Activated CD8-positive, alpha-beta memory T cell treated with anti-CD3 and anti-CD28 coated beads, Interleukin-2, amount 10 ng/mL, durations not matched to agents 7 days and 5 days (primary cell): ENCODE measurements at places on chromosomes 1 and 21. TPM values are rescaled to one million over a fixed set of nuclear protein-coding genes. Genes with fewer than 3 reads are reported as not detected.

Gene COL16A1
- not detected for total RNA-seq

Gene SLC6A9
- total RNA-seq, result 2.6 TPM

DNA sequence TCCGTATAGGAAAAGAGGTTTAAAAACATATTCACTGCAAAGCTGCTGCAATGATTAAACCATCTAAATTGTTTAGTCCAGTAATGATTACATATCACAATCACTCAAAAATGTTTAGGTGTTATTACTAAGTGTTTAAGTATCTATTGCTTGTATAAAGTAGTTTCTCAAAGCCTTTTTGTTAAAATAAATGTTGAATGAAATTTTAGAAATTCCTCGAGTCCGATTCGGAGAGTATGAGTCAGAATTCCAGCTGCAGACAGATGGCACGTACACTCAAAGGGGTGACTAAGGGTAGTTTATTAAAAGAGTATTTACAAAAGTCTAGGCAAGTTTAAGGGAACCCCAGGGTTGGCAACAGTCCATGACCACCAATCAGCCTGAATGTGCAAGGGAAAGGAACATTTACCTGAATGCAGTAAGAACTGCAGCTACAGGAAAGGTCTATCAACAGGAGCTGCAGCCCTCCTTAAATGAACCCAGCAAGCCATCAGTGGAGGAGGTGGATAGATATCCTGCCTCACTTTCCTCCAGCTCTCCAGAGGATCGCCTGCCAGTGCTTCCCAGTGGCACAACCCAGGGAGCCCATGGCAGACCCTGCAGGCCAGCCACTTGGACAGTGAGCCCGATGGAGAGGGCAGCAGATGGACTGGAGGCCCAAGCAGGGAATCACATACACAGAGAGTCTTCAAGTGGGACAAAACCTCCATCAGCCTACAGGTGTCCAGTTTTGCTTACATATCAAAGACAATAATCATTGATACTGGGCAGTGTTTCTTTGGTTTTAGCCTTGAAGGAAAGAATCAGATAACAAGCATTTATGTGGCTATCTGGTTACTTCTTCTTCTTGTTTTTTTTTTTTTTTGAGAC lies 92.1 kb upstream of the SLC44A3 start:
- DNase-seq, result no peak

Gene LINGO4
- total RNA-seq, result 0.07 TPM

- no peak for DNase-seq
Observed at GRCh38 chr1:247552231-247552630, 3.3 kb downstream of the GCSAML start.

DNA sequence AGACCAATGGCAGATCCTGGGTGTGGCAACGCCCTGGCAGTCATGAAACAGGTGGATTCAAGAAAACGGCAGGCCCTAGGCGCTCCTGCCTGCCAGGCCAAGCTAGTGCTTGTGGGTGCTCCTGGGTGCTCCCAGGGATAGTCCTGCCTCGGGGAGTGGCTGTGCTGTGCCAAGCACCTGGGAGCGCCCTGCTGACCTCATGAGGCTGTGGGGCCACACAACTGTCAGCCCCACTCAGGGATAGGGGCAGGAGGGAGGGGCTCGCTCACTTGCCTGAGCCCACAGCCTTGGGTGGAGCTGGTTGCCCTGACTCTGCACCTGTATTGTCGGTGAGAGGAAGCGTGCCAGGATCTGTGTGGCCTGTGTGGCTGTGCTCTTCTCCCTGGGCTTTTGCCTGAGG lies 9.4 kb downstream of the SNAP47 start:
- no peak for DNase-seq

DNA sequence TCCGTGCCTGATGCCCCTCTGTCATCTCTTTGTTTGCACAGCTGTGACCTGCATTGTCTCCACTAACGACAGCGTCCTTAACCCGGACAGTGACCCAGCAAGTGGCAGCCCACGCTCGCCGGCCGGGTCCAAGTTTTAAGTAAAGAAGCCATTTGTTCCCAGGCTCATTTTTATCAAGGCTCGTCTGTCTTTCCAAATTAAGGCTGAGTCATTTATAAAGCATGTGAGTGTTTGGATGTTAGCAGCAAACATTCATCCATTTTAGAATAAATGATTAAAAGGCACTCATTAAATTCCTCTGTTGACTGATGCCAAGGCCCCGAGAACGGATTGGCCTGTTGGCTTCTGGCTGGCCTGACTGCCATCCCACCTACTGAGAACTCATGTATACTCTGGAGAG lies 514.5 kb downstream of the NPHP4 start:
- DNase-seq, result no peak

GRCh38 chr1:30478283-30478682 lies 245.1 kb downstream of the MATN1 start:
- DNase-seq, result no peak

DNA sequence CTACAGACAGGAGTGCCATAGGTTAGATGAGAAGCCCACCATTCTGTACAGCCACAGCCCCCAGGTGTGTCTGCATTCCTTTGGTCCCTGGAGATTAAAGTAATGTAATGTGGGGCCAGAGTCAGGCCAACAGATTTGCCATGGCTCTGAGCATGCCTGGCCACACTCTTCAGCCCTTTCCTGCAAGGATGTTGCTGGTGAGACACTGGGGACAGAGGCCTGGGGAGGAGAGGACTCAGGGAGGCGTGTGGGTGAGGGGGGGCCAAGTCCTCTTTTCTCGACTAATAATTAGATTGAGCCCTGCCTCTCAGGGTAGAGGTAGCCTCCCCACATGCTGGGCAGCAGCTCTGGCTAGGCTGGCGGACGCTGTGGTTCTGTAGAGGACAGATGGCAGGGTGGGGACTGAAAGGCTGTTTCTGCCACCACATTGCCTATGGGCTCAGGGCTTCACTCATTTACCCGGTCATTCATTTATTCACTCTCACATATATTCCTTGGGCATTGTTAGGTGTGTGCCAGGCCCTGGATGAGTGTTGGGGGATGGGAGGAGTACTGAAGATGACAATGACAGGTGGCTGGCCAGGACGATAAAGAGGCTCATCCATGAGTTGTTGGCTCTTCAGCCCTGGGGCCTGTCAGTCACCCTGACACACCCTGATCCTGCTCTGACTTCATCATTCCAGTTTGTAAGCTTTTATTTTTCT lies 7.1 kb upstream of the PRCC start:
- no peak for DNase-seq

GRCh38 chr1:54579337-54579781 lies 31.3 kb downstream of the ACOT11 start:
- DNase-seq, result no peak

GRCh38 chr1:201226859-201227488 lies 36.4 kb downstream of the IGFN1 start:
- DNase-seq, result peak; percentile 23

GRCh38 chr1:238252033-238252802 lies 361.5 kb upstream of the ZP4 start:
- DNase-seq, result peak; percentile 43

DNA sequence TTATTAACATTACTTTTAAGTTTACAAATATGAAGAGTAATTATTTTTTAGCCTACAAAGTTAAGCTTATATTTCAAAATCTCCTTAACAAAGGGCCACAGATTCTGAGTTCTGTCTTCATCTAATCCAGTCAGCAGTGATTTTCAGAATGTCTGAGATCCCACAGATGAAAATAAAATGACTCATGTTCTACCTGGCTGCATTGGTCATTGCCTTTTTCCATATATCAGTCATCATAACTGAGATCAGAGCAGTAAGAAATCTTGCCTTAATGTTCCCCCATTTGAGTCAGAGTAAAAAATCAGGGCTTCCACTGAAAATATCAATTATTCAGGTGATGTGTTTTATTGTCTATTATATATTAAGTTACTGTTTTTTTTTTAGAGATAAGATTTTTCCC lies 416.1 kb downstream of the MRPL39 start:
- no peak for DNase-seq

Gene WNT9A
- total RNA-seq, result 0.30 TPM

DNA sequence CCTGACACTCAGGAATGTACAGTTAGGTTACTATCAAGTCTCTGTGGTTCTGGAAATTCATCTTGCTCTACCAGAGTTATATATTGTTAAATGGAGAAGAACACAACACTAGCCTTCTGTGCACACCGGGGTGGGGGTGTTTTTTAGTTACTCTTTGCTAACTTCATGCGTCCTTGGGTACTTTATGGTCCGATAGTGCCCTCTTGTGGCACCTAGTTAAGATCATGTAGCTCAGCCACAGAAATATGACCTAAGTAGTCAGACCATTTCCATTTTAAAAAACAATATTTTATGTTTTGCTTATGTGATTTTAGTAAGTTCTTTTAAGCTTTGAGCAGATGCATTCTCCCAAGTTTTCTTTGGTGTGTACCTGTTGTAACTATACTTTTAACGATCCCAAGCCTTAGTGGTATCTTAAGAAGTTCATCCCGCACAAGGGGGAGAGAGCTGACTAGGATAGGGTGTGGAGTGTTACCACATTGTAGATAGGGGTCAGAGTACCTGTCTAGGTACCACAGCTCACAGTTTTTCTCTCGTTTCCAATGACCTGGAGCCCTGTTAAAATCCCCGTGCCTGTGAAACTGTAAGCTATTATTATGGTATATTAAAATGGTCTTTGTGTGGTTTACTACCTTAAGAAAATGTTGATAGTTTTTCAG lies 20.6 kb upstream of the SH3D21 start:
- DNase-seq, result peak; percentile 79

DNA sequence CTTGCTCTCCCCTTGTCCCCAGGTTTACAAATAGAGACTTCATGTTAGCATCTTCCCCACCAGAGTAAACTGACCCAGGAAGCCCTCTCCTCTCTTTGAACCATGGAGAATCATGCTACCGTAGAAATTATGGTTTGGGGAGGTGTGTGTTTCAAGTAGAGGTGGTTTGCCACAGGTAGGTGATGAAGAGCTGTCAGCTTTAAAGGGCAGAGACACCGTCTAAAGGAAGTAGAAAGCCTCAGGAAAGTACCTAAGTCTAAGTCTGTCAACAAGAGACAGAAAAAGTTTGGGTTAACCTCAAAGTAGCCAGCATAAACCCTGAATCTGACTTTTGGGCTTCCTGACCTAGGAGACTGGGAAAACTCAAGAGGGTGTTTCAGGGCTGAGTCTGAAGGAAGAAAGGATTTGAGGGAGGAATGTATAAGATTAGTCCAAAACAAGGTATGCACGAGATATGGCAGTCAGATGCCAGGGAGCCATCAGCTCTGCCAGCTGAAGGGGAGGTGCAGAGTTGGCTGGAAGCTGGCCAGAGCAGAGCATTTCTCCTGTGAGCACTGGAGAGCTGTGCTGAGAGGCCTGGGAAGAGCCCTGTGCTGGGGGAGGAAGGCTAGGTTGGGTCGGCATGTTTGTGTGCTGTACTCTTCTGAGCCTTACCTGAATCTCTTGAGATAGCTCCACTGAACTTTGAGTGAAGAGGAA lies 14.3 kb downstream of the ADAMTSL4 start:
- DNase-seq, result peak; percentile 69

DNA sequence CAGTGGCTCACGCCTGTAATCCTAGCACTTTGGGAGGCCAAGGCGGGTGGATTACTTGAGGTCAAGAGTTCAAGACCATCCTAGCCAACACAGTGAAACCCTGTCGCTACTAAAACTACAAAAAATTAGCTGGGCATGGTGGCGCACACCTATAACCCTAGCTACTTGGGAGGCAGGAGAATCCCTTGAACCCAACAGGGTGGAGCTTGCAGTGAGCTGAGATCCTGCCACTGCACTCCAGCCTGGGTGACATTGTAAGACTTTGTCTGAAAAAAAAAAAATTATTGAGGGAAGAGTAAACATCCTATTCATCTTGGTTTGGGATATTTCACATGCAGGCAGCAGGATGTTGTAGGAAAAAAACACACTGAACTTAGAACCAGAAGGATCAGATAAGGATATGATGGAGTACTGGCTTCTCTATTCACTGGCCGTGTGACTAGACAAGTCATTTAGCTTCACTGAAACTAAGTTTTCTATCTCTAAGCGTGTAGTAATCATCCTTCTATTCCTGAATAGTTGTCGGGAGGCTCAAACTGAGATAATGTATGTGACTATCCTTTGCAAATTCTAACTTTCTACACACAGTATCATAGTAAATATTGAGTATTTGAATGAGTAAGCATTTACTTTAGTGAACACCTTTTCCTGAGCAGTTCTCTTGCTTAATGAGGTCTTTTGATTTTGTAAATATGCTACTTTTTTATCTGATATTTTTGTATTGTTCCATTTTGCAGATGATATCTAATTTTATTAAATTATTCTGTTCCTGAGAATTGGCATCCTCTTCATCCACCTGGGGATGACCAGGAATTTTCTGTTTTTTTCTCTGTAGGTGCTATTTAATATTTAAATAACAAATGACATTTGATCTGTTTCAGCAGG lies 18.2 kb downstream of the CAP1 start:
- DNase-seq, result no peak

Gene AP4B1
- 61.8 TPM for total RNA-seq

DNA sequence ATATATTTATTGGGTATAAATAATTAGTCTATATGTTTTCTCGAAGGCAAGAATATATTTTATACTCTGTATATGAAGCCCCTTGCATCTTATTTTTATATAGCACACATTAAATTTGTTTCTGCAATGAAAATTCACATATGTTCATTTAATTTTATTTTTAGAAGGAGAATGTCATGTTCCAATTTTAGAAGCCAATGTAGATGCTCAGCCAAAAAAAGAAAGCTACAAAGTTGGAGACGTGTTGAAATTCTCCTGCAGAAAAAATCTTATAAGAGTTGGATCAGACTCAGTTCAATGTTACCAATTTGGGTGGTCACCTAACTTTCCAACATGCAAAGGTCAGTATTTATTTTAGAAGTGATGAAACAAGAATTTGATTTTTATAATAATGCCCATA lies 16.6 kb downstream of the CFHR5 start:
- DNase-seq, result no peak

Gene GBP3
- total RNA-seq, result 32.0 TPM

Gene PCSK9
- total RNA-seq, result not detected

- no peak for DNase-seq
Observed at GRCh38 chr1:161497961-161498360, 7.3 kb upstream of the FCGR2A start.

DNA sequence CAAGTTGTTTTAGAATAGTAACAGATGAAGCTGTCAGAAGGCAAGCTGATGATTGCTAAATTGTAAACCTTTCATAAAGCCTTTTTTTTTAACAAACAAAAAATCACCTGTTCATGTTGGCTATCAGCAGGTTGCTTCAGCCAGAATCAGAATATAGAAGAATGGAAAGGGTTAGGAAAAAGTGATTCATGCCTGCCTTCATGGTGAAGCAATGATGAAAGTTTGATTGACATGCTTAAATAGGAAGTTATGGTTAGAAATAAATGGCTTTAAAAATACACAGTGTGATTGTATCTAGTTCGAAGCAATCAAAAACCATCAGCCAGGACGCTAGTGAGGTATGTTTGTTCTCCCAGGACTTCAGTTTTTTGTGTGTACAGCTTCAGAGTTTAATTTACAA lies 37.9 kb downstream of the GABPA start:
- DNase-seq, result no peak
